ENCODE measurements at places on chromosomes 1 and 21.

GRCh38 chr1:30320581-30320890 is 402.8 kb downstream of the MATN1 start:
- no peak for DNase-seq

DNA sequence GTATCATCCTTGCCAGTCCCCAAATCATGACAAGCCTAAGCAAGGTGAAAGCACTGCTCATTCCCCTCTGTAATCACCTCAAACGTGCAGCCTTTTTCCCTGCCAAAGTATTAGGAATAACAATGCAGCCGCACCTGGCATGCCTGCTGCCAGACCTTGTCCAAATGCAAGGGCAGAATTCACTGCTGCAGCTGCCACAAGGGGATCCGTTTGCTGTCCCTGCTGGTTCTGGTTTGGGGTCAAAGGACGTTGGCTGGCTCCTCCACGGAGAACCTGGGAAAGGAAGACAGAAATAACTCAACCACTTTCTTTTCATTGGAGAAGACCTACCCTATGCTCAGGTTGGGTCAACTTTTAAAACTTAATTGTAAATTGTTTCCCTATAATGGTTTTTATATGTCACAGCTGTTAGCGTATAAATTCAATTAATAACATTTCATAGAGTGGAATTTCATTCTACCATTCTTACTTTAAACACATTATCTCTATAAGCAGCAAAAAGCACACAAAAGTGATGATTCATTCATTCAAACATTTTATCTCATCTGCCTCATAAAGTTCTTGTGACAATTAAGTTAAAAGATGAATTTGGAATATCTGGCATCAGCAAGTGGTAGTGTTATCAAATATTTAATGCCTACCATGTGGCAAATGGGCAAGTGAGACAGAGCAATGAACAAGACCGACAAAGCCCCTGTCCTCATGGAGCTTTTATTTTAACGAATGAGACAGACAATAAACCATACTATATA is 59.8 kb upstream of the SDC3 start:
- DNase-seq = no peak

GRCh38 chr1:88239205-88239604 is 444.9 kb upstream of the PKN2 start:
- no peak for DNase-seq

GRCh38 chr1:12654004-12654567 is 10.2 kb downstream of the AADACL4 start:
- no peak for DNase-seq

DNA sequence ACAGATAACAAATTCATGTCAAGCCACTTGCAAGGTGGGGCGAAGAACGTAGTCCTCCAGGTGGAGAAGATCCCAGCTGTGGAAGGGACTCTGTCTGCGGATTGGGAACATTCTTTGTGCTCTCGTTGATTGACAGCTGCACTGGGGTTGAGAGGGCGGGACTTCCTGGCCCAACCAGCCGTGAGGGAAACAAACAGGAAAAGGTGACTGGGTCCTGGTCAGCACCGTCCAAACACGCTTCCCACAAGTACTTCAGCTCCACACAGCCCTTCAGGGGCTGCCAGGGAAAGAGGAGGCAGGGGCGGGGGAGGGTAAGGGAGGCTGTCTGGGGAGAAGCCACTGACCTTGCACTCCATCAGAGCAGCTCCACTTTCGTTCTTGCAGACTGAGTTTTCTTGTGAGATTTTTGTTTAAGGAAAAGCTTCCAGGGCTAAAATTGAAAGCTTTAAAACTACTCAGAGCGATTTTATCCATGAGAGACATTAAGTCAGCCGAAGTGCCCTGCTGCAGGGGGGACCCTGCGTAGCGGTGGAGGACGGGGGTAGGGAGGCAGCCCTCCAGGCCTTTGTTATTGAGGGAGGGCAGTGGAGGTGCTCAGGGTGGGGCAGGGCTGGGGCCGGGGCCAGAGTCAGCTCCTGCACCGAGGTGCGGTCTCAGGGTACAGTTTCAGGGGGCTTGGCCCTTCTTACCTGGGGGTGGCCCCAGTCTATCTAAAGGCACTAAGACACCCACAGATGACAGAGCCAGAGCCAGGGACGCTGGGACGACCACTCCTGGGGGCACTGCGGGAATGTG is 21.6 kb upstream of the STUM start:
- DNase-seq = no peak

DNA sequence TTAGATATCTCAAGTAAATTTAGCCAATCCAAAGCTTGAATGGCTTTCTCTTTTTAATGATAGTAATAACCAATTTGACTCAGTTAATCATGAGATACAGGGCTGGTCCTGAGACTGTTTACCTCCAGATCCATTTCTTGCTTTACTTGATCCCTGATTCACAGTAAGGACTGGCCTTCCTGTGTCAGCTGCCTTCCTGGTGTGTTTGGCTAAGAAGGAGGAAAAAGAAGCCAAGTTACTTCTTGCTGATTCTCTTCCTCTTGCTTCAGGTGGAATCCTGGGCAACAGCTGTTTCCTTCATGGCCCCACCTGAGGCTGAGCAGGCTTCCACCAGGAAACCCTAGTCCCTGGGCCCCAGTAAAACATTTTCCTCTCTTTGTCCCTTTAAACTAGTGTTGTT is 14.6 kb upstream of the RC3H1 start:
- no peak for DNase-seq

- DNase-seq = no peak
Measured at GRCh38 chr21:46160657-46160906, 5.2 kb upstream of the FTCD start.

DNA sequence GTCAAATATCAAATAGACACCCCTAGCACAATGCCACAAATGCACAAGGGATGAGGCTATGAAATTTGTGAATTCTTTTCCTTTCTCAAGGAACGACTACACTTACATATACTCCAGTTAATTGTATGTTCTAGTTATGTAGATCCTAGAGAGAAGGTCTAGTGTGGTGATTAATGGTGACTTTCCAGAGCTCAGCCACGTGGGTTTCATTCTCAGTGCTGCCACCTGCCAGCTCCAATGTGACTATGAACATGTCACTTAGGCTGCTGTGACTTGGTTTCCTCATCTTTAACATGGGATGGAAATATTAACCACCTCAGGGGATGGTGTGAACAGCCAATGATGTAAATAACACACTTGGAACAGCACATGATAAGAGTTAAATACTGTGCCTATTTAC is 138.3 kb downstream of the APP start:
- no peak for DNase-seq

- DNase-seq = no peak
Measured at GRCh38 chr1:33306653-33307493, 14.0 kb downstream of the A3GALT2 start.

DNA sequence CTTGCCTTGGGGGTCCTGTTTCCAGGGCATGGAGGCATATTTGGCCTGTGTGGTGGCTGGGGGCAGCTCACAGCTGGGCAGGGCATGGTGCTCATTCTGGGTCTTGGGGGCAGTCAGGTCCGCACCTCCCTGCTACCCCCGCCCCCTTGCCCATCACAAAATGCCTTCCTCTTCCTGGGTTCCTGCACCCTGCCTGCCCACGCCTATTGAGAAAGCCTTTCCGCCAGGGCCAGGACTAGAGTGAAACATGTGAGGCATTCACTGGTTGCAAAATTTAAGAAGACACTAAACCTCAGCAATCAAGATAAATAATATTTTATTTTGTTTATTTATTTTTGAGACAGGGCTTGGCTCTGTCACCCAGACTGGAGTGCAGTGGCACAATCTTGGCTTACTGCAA is 19.7 kb downstream of the PTAFR start:
- DNase-seq = no peak

- DNase-seq = no peak
Measured at GRCh38 chr1:89407360-89407759, 43.5 kb downstream of the GBP6 start.

DNA sequence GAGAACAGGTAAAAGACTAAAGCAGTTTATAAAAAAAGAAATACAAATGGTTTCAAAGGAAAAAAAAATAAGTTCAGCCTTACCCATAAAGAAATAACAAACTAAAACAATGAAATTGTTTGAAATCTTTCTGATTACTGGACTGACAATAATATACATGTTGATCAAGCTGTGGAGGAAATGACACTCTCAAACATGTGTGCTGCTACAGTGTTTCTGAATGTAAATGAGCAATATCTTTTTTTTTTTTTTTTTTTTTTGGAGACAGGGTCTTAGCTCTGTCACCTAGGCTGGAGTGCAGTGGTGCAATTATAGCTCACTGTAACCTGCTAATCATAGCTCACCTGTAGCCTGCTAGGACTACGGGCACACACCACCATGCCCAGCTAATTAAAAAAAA is 6.5 kb downstream of the EPS15 start:
- DNase-seq = no peak

- no peak for DNase-seq
Measured at GRCh38 chr1:244444854-244445253, 6.9 kb downstream of the ADSS2 start.

DNA sequence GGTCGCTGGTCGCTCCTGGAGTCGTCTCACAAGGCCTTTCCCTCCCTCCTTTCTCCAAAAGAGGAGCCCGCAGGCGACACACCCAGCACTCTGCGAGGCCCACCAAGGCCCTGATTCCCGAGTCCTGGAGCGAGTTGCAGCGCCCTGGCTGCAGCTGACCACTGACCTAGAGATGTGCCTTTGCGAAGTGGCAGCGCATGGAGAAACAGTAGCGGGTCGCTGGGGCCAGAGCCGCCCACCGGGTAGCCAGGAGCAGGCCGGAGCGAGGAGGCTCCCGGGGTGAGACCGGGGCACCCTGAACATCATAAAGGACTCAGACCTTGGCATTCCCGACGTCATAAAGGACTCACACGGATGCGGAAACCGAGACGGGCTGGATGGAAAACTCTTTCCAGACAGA is 10.3 kb upstream of the NBPF11 start:
- DNase-seq = no peak

- DNase-seq = no peak
Measured at GRCh38 chr1:114111731-114112641, 41.7 kb downstream of the SYT6 start.

DNA sequence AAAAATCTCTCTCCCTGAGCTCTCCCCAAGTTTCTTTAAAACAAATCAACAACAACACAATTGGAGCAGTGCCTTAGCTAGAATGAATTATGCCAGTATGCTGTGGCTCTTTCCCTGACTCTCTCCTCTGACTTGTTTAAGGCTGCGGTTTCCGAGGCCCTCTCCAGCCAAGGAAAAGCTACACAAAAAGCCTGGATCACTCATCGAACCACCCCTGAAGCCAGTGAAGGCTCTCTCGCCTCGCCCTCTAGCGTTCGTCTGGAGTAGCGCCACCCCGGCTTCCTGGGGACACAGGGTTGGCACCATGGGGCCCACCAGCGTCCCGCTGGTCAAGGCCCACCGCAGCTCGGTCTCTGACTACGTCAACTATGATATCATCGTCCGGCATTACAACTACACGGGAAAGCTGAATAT is 1.9 kb downstream of the S1PR1 start:
- DNase-seq = no peak

GRCh38 chr1:156368157-156368658 is 803 bp upstream of the RHBG start:
- no peak for DNase-seq

- DNase-seq = no peak
Measured at GRCh38 chr1:238439511-238439910, 548.8 kb upstream of the ZP4 start.

GRCh38 chr1:22791831-22792347 is 81.2 kb downstream of the EPHB2 start:
- DNase-seq = no peak

DNA sequence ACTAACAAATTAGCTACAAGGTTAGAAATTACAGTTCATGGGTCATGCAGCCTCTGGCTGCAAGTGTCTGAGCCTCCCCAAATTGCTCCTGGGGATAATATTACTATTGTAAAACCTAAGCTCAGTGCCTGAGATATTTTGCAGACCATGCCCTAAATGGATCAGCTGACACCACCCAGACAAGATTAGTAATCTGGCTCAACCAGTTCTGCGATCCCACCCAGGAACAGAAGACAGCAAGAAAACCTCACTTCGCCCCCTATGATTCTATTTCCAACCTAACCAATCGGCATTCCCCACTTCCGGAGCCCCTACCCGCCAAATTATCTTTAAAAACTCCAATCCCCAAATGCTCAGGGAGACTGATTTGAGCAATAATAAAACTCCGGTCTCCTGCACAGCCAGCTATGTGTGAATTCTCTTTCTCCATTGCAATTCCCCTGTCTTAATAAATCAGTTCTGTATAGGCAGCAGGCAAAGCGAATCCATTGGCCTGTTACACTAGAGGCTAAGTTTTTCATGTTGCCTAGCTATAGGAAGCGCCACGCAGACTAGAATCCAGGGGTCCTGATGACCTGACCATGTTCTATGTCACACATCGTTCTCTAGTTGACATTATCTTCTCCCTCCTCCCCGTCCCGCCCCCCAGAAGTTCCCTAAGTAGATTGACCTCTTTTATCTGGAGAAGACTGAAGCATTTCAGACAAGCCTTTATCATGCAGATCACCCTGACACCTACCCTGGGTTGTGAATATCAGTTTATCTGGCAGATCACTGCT is 22.4 kb upstream of the ZFYVE9 start:
- no peak for DNase-seq

- no peak for DNase-seq
Measured at GRCh38 chr1:76012341-76013205, 62.0 kb upstream of the ST6GALNAC3 start.

DNA sequence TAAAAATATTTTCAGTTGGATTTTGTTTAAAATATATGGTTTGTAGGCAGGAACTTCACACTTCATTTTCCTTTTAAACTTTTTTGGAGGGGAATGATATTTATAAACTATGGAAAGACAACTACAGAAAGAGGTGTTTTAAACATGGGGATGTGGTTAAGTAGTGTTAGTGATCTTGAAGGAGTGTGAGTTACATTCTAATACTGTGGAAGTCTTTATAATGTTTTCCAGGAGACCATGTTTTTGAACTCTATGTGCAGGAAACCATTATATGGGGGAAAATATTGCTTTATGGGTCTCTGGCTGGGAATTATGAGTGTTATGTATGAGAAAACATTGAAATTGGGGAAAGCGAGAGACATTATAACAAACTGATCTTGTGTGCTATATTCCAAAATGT is 35.8 kb upstream of the COL24A1 start:
- no peak for DNase-seq

- no peak for DNase-seq
Measured at GRCh38 chr1:97770376-97770775, 150.5 kb downstream of the DPYD start.

Measured in cortex of kidney (tissue), 1 donor.